ENCODE measurements at places on chromosomes 5 and 9. TPM values are rescaled to one million over a fixed set of nuclear protein-coding genes. Genes with fewer than 3 reads are reported as not detected.
A peak's percentile ranks its signal among the peaks of the same experiment; 100 is the strongest.

Gene KCNV2
- not detected for total RNA-seq

Gene C9orf40
- total RNA-seq: 7.8 TPM

Gene OTP
- total RNA-seq: not detected

Gene INPP5E
- 18.0 TPM for total RNA-seq

Gene NIPAL4
- total RNA-seq: 0.36 TPM

Gene AMBP
- total RNA-seq: not detected

Gene GALNT12
- 10.7 TPM for total RNA-seq

Gene CCDC192
- total RNA-seq: 1.2 TPM

Gene SGCD
- total RNA-seq: 32.9 TPM

Gene SH3TC2
- total RNA-seq: 59.1 TPM

DNA sequence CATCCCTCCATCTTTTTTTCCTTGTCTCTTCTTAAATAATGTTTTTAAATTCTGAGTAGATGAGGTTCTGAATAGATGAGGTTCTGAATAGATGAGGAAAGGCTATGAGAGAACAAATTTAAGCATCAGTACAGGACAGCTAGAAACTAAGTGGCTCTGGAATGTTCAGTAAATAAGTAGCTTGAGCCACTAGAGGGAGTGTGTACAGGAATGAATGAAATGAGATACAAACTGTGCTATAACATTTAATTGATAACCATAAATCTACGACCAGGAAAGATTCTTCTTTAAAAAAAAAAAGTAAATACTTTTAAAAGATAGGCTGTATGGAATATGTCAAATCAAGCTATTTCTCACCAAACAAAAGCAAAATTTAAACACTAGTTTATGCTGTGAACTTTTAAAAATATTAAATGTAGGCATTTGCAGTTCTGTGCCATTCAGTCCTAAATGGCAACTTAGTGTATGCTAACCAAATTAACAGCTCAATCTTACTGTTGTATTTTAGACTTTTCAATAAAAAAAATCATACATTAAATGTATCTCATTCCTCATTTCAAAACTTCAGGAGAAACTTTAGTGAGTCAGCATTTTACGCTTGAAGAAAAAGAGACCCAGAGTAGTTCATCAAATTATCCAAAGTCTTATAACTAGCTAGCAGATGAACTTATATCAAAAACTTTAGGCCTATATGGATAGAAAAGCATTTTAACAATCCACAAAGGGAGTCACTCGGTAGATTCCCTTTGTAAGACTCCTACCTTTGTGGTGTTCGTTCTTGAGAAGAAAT, 70.4 kb upstream of the SNX2 start:
- no peak for DNase-seq

GRCh38 chr5:128403333-128403732, 134.7 kb downstream of the FBN2 start:
- DNase-seq: no peak

GRCh38 chr5:78992146-78992545, 7.0 kb upstream of the ARSB start:
- DNase-seq: no peak

GRCh38 chr5:126852091-126852571, 75.2 kb downstream of the LMNB1 start:
- no peak for DNase-seq

- no peak for DNase-seq
Observed at GRCh38 chr5:36646507-36647023, 40.2 kb downstream of the SLC1A3 start.

- no peak for DNase-seq
Observed at GRCh38 chr9:87212605-87213021, 265.3 kb upstream of the GAS1 start.

DNA sequence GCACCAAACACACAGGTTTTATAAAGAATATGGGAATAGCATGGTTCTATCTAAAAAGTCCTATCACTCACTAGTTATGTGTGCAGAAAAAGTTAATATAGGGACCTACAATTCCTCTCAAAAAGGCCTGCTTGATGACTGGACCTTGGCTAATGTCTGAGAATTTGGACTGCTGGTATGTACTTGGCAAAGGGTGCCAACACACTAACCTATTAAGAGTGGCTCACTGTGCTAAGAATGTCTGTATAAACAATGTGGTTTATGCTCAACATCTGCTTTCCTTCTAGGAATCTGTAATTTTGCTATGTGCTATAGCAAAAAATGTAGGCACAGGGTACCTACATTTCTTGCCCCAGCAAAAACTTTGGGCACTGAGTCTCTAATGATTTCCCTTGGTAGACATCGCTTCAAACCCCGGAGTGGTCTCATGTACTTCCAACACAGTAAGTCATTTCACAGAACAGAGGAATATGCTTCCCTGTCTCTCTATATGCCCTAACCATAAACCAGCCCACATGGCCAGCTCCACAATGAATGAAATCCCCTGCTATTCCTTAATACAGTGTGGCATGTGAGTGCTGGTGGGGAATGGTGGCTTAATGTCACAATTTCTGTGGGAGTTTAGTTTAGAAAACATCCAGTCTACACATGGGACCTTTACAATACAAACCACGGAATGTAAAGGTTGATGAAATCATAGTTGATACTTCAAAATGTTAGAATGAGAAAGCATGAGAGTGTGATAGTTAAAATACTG, 101.7 kb downstream of the UBAP2 start:
- no peak for DNase-seq

- DNase-seq: no peak
Observed at GRCh38 chr5:151006704-151007334, 13.6 kb upstream of the GPX3 start.

DNA sequence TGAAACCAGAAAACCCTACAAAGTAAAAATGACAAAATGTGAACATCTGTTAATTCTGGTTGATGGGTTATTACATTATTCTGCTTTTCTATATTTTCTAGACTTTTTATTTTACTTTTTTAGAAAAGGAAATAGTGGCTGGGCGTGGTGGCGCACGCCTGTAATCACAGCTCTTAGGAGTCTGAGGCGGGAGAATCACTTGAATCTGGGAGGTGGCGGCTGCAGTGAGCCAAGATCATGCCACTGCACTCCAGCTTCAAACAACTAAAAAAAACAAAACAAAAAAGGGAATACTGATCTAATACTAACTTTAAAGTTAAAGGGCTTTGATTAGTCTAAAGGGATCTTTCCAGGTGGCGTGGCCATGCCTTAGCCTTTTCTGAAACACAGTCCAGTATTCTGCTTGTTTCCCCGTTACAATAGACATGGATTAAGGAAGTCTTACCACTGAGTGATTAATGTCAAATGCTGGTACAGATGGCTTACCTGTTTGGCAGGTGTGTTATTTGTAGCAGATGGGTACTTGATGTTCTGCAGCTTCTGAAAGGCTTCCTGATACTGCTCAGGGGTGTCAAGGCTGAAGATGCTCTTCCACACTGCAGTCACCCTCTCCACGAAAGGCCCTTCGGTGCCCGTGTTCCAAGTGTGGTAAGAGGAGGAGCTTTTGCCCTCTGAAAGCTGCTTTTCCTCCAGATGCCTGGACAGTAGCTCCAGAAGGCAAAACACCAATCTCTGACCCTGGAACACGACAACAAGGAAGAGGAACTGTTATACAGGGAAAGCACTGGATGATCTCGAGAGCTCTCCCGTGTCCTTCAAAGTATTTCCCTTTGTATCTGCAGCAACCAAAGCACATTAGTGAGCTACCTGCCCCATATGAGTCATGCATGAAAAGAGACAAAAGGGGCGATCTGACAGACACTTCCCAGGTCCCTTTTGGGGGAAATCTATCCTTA, 37.5 kb downstream of the CNOT8 start:
- no peak for DNase-seq

- no peak for DNase-seq
Observed at GRCh38 chr9:4306066-4306776, 6.4 kb upstream of the GLIS3 start.

GRCh38 chr5:10478436-10478835, 36.8 kb downstream of the ROPN1L start:
- no peak for DNase-seq

DNA sequence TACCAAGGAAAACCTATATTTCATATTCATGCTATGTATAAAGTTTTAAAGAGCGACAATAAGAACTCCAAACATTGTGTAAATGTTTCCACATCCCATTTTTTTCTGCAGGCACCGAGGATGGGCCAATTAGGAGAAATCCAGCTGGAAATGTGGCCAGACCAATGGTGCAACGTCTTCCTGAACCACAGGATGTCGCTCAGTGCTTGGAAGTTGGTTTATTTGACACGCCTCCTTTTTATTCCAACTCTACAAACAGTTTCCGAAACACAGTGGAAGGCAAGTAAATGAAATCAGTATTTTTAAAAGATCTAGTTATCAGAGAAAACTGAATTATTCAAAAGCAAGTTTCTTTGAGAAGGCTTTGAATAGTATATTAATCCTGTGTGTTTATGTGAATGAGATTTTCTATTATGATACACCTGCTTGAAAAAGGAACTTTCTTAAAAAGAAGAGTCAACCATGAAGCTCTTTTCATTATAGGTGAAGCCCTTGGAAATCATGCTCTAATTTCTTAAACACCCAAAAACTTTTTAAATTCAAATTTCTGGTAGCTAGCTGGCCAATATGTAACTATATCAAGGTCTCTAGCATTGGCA, 9.1 kb downstream of the TYRP1 start:
- peak; percentile 56 for DNase-seq

- no peak for DNase-seq
Observed at GRCh38 chr5:154567155-154567554, 89.1 kb upstream of the HAND1 start.

GRCh38 chr5:100406640-100407039, 128.5 kb upstream of the FAM174A start:
- DNase-seq: no peak

- DNase-seq: no peak
Observed at GRCh38 chr9:85553475-85553874, 188.3 kb downstream of the AGTPBP1 start.

GRCh38 chr5:154575546-154576428, 97.8 kb upstream of the HAND1 start:
- DNase-seq: no peak

DNA sequence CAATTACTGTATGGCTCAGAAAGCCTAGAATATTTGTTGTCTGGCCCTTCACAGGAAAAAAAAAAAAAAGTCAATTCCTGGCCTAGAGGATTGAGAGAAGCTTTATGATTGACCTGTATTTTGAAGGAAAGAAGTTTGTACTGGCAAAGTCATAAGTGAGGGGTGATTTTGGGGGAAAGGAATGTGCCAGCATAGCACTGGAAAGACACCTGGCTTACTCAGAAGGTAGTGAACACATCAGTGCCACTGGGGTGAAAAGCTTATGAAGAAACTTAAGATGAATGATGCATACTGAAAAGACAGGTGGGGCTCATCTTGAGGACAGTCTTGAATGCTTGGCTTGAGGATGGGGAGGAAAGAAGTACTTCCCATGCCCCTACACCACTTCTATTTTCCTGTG, 127.9 kb upstream of the RASA1 start:
- DNase-seq: no peak

GRCh38 chr9:129981180-129981907, 61.6 kb downstream of the FNBP1 start:
- no peak for DNase-seq

- DNase-seq: no peak
Observed at GRCh38 chr9:37995348-37995737, 73.7 kb downstream of the SHB start.

- no peak for DNase-seq
Observed at GRCh38 chr9:71115448-71115975, 5.9 kb downstream of the TRPM3 start.

GRCh38 chr9:78805771-78806170, 508.8 kb downstream of the PSAT1 start:
- DNase-seq: no peak

GRCh38 chr5:53560028-53560427, 411 bp upstream of the NDUFS4 start:
- no peak for DNase-seq

- no peak for DNase-seq
Observed at GRCh38 chr9:129633848-129634247, 7.9 kb downstream of the NTMT1 start.

- DNase-seq: no peak
Observed at GRCh38 chr5:78182838-78183237, 111.7 kb downstream of the AP3B1 start.

- no peak for DNase-seq
Observed at GRCh38 chr5:179860301-179860700, 1.7 kb upstream of the MRNIP start.

Data from sciatic nerve (tissue), 2 donors.